CD14-positive monocyte (primary cell): ENCODE measurements at places on chromosomes 2 and 18. TPM values are rescaled to one million over a fixed set of nuclear protein-coding genes. Genes with fewer than 3 reads are reported as not detected.

The HOXD8 gene
- polyA plus RNA-seq, result not detected

The PRKAG3 gene
- polyA plus RNA-seq, result not detected

DNA sequence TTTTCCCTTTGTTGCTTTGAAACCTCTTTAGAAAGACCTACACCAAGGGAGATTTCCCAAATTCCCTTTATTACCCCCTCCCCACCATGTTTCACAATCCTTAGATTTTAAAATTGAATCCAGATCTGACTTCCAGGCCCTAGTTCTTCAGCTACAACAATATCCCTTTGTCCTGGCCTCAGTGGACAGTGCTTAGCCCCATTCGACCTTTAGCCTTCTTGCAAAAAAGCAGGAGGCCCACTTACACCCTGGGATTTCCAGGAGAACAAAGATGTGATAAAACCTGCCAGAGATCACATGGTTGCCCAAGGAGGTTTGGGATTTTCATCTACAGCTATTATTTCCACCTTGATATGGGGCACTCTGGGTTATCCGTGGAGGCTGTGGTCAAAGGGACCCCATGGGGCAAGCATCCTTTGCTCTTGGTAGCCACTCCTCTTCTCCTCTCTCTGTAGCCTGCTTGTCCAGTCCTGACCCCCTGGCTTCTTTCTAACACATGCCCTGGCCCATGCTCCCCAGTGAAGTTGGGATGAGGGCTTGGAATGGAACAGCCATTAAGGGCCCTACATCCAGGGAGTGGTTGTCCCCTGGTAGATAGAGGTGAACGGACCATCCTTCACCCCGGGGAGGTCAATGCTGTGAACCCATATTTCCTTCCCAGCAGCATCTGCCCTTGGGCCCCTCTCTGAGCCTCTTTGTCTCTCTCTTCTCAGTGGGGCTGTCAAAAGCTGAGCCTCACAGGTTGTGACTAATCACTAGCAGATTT, 267.4 kb downstream of the DYSF start:
- no peak for DNase-seq

GRCh38 chr2:225429717-225430116, 30.2 kb downstream of the NYAP2 start:
- DNase-seq, result no peak

DNA sequence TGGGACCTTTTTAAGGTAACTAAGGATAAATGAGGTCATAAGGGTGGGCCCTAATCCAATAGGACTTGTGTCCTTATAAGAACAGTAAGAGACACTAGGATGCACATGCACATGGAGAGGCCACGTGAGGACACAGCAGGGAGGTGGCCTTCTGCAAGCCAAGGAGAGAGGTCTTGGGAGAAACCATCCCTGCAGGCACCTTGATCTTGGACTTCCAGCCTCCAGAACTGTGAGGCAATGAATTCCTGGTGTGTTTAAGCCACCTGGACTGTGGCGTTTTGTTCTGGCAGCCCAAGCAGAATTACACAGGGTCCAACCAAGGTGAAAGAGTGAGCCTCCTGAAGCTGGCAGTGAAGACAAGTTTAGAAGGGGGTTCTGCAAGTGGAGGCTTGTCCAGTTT, 89.6 kb upstream of the IL1R2 start:
- no peak for DNase-seq

- DNase-seq, result no peak
These were observed 157.0 kb upstream of the AQP4 start for GRCh38 chr18:27022477-27022876.

The BOLL gene
- polyA plus RNA-seq, result not detected in 2 replicates

DNA sequence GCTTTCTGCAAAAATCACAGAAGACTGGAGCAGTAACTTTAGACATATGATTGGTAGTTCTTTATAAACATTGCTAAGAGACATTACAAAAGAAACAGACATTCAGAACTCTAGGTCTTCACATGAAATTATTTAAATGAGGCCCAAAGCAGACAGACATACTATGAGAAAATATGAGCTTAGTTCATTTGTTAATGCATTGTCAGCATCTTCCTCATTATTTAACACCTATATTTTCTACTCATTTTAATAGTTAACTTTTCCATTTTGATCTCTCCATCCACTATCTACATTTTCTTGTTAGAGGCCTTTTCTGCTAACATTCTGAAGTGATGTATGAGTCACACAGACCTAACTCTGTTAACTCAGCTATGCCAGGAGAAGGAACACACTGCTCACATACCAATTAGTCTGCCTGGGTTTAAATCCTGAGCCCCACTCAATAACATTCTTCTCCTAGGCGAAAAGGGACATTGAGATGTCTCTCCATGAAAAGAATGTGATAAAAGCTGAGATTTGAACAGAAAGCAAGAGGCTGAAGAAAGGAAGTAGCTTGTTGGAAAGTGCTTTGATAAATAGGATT, 400.3 kb upstream of the PKDCC start:
- no peak for DNase-seq

The GREB1L gene
- polyA plus RNA-seq, result 0.02 TPM

The CRYGD gene
- not detected for polyA plus RNA-seq

DNA sequence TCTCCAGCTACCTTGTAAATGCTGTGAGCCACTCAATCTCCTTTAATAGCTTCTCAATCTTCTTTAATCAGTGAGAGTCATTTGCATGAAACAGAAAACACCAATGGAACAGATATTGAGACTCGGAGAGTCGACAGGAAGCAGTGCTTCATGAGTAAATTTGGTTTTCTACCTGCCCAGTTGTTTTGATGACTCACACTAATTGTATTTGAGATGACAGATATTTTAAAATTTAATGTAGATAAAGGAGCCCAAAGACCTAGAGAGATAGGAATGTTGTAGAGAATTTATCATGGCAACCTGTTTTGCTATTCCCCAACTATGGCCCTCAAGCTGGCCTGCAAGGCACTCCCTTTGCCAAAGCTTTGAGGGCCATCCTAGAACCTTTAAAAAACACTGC, 119.1 kb downstream of the CDC42EP3 start:
- DNase-seq, result no peak

DNA sequence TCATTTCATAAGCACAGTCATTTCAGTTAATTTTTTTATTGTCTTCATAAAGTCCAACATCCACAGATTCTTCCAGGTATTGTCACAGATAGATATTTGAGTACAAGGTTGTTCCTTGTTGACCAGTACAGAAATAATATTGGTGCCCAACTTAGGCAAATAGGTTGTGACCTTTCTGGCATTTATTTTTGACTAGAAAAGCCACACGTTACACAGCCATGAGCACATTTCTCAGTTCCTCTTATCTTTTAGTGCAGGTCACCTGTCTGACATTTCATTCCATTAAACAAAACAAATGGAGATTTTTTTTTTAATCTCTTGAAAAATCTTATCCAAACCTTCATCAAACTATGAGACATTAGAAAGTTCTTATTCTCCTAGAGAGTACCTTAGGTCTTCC, 428.8 kb downstream of the ZNF521 start:
- no peak for DNase-seq

DNA sequence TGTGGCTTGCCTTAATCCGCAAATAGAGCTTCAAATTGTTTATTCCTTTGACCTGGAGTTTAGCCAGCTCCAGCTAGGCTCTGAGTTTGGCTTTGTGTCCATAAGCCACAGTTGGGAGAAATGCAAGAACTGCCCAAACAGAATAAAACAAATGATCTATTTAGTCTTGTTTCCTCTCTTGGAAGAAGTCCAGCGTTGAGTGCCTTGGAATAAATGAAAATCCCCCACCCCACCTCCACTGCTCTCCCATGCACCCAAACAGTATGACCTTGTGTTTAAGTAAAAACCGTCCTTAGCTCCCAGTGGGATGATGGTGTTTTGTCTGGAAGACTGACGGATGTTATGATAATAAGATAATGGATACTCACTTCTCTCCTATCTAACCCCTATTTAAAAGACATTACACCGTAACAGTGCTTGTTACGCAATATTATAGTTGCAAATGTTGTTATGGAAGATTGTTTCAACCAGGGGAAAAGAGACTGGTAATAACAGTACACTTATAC, 3.2 kb upstream of the SERPINE2 start:
- no peak for DNase-seq

- no peak for DNase-seq
These were observed 106.4 kb upstream of the RBBP8 start for GRCh38 chr18:22826726-22827125.

DNA sequence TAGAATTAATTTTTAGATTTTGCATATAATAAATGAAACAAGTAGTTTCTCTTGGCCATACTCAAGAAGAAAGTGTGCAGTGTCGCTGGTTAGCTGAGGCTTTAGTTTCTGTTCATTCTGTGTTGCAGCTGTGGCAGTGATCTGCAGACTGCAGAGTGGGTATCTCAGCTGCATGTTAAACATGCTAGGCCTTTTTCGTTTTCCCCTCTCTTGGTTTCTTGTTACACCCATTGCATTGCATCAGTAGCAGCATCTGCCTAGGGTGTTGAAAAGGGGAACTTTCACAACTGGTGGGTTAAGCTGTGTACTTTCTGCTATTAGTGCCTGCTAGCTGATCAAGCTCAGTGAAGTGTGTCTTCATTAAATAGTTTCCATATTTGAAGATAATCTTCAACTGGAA, 51.3 kb downstream of the ACSL3 start:
- peak; percentile 79 for DNase-seq

The CYP27A1 gene
- 214 TPM for polyA plus RNA-seq

- DNase-seq, result no peak
These were observed 87.1 kb downstream of the HS1BP3 start for GRCh38 chr2:20563833-20564232.

DNA sequence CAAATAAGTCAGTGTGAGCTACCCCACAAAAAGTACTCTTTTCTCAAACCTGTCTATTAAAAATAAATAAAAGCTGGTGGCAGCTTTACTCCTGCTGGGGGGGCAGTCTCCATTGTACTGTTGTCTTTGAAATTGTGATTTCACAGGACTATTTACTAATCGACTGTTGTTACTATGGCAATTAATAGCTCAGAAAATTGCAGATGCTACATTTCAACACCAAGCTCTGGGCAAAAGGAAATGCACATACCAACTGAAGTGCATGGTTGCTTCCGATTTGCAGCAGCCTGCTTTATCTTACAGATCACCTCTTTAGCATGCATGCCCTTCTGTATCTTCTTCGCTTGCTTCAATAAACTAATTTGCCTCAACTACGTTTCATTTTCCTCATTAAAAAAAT, 117.6 kb upstream of the DAPL1 start:
- no peak for DNase-seq

The RAB6C gene
- not detected for polyA plus RNA-seq

DNA sequence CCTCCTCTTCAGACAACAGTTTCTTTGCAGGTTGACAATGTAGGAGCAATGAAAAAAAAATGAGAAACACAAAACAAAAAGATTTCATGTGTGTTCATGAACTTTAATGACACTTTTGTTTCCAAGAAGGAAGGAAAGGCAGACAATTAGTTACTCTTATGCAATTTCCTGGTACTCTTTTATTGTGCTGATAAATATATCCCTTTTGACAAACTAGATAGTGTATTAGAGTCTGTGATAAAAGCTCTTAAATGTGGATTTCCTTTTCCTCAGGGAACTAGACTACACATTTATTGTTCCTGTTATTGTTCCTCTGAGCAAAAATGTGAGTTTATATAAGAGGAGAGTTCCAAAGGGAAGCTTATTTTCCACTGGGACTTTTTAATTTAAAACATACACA, 188.7 kb upstream of the NRXN1 start:
- no peak for DNase-seq

- no peak for DNase-seq
These were observed 90.5 kb downstream of the ICOS start for GRCh38 chr2:204027091-204027490.

DNA sequence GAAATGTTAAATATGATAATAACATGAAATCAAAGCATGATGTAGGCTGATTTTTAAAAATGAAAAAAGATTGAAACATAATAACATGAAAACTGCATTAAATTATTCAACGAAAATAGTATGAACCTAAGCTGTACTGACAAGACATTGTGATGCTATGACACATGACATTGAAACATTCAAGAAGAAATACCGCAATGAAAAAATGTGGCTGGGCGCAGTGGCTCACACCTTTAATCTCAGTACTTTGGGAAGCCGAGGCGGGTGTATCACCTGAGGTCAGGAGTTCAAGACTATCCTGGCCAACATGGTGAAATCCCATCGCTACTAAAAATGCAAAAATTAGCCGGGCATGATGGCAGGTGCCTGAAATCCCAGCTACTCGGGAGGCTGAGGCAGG, 14.6 kb downstream of the CXCR1 start:
- DNase-seq, result no peak

GRCh38 chr2:55159037-55159651, 72.9 kb downstream of the CLHC1 start:
- DNase-seq, result peak; percentile 16

The GALR1 gene
- polyA plus RNA-seq, result not detected

GRCh38 chr18:22169889-22170420, 566 bp downstream of the GATA6 start:
- no peak for DNase-seq

- no peak for DNase-seq
These were observed 79.6 kb downstream of the TEX51 start for GRCh38 chr2:126978333-126978732.

The ITGB1BP1 gene
- 125 TPM for polyA plus RNA-seq

DNA sequence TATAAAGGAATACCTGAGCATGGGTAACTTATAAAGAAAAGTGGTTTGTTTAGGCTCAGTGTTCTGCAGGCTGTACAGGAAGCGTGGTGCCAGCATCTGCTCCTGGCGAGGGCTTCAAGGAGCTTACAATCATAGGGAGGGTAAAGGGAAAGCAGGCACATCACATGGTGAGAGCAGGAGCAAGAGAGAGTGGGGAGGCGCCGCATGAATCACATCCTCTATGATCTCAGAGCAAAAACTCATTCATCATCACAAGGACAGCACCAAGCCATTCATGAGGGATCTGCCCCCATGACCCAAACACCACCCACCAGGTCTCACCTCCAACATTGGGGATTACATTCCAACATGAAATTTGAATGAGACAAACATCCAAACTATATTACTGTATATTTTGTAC, 32.5 kb downstream of the R3HDM1 start:
- DNase-seq, result no peak

DNA sequence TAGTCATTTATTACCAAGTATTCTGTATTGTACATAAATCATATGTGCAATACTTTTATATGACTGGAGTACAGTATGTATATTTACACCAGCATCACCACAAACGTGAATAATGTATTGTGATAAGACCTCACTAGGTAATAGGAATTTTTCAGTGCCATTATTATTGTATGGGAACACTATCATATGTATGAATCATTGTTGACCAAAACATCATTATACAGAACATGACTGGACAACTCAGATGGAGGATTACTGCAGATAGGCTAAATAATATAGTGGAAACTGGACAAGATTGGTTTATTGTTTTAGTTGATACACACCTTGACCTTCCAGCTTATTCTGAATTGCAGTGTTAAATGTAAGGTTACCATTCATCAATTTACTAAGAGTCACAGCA, 33.4 kb downstream of the VAPA start:
- DNase-seq, result no peak
